ENCODE measurements at places on chromosomes 13 and 19.

- DNase-seq = no peak
These were observed 712 bp downstream of the BBC3 start for GRCh38 chr19:47230054-47230920.

DNA sequence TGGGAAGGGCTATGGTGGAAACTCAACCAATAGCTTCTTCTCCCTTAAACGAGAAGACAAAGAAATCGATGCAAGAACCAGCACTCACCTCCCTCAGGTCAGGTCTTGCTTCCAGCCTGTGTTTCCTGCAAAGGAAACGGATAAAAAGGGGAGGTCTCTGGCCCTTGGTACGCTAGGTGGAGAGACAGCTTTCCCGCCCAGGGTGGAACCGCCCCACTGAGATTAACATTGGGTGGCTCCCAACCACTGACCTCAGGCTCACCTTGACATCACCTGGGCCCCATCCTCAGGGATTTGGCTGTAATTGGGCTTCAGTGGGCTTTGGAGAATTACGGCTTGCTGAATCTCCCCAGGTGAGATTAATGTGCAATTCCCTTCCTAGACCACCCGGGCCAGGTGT, at the start of gene NLRP7:
Gene NLRP7 (minus strand): TSS at position 150 of the 400 bp plus-strand sequence.
- DNase-seq = no peak

DNA sequence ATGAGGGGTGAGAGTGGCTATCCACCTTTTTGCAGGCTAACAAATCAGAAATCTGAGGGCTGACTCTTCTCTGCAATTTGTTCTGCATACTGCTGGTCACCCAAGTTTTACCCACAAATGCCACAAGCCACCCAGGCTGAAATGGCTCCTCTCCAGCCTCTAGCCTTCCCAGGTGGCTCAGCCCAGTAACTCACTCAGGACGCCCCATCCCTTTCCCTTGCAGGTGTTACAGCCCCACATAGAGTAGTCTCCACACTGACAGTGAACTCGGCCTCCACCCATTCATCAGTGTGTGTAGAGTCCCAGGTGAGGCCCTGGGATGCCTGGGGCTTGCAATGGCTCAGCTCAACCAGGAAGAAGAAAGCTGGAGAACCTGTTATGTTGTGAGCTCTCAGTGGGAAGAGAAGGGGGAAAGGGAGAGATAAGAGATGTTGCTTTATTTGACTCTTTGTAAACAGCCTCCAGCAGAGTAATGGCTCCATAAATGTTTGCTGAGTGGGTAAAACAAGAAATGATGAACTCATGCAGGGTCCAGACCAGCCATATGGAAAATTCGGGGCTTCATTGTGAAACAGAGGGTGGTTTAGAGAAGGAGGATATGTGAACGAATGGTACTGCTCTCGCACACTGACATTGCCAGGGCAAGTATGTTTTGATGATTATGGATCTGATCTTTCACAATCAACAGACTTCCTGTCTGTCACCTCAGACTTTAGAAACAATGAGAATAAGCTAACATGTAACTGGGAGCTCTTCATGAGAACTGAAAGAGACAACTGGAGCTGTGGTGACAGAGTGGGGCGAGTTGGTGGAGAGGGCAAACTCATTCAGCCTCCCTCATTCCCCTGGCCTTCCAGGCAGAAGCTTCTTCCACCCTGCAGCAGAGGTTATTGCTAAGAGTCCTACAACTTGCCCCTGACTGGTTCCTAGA, 74.2 kb upstream of the RFC3 start:
- DNase-seq = no peak

DNA sequence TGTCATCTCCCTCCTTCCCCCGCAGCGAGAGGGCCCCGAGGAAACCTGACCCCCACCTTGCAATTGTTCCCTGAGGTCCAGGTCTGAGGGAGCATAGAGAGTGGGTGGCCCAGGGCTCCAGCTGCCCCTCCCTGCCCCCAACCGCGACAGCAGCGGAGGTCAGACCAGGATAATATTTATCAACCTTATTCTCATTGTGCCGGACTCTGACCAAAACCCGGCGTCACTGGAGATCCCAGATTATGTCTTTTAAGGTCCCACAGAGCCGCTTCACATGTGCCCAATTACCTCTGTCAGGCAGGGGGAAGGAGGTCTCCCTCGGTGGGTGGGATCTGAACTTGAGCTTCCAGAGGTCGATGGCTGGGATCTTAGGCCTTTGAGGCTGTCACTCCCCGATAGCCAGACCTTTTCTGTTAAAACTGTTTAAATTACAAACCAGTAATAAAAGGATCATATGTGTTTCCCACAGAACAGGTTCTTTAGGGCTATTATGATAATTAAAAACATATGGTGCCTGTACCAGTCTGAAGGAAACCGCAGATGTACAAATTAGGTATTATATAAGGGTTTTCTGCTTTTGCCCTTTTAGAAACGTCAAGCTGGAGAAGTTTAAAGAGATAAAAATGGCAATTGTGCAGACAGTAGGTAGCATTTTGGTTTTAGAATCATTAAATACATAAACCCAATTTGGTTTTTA, 195.5 kb downstream of the ZNF536 start:
- DNase-seq = no peak

All from stimulated activated CD8-positive, alpha-beta memory T cell treated with anti-CD3 and anti-CD28 coated beads, Interleukin-7, amount 100 ng/mL, for 48 hours (primary cell).